ENCODE measurements at places on chromosomes 3 and 15. TPM values are rescaled to one million over a fixed set of nuclear protein-coding genes. Genes with fewer than 3 reads are reported as not detected.

Gene HDC
- not detected for total RNA-seq

Gene NFKBIZ
- total RNA-seq, result 27.4 TPM

Gene CPB1
- not detected for total RNA-seq

Gene CCDC13
- total RNA-seq, result 1.2 TPM

Gene ILDR1
- total RNA-seq, result not detected

GRCh38 chr3:39103791-39104552 lies 3.5 kb downstream of the GORASP1 start:
- DNase-seq, result no peak

DNA sequence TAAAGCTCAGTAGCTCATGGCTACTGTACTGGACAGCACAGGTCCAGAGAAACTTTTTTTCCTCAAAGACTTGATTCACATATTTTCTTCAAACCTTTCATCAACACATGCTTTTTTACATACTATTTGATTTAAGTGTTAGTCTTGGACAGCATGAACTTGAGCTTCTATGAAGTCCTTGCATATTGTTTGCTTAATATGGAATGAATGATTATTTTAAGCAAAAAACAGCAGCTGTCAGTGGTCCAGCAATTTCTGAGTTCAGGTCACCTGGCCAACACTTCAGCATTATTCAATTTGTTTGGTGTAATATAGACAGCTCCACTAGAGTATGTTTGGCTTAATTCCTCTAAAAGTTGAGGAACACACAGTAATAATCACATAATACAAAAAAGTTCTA lies 141.4 kb downstream of the PEX5L start:
- no peak for DNase-seq

DNA sequence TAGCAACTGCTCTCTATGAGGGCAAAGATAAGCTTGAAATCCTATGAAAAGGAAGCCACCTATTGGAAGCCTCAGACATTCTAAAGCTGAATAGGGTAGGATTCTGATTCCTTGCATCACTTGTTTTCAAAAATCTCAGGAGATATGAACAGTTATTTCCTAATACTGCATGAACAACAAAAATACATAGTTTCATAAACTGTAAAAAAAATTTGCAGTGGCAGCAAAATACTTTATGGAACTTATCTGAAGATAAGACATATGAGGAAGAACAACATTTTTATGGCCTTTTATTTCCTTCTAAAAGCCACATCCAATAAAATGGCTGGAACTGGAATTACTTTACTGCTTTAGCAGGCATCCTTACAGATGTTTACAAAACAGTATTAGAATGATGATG lies 29.9 kb downstream of the AP3S2 start:
- DNase-seq, result no peak

- no peak for DNase-seq
Observed at GRCh38 chr3:171487382-171487781, 27.2 kb upstream of the TNIK start.

DNA sequence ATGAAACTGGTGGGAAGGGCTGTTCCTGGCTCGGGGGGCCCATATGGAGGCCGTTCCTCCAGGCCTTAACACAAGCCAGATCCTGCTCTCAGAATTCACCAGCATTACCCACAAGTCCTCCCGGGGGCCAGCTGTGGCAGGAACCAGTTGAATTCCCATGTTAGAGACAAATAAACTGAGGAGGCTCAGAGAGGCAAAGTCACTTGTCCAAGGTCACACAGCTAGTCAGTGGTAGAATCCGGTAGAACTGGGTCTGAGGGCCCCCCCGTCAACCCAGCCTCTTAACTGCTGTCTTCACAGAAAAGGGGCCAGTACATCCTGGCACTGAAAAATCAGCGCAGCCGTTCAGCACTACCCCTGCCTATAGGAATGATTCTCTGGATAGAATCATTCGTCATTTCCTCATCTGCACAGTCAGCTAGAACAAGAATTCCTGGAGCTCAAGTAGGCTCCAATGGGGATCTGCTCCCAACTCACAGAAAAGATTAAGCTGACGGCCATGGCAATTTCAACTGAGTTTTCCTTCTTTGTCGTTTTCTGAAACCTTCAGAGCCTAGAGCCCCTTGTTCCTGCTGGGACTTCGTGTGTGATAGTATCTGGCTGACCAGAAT lies 12.2 kb upstream of the TSEN2 start:
- no peak for DNase-seq

DNA sequence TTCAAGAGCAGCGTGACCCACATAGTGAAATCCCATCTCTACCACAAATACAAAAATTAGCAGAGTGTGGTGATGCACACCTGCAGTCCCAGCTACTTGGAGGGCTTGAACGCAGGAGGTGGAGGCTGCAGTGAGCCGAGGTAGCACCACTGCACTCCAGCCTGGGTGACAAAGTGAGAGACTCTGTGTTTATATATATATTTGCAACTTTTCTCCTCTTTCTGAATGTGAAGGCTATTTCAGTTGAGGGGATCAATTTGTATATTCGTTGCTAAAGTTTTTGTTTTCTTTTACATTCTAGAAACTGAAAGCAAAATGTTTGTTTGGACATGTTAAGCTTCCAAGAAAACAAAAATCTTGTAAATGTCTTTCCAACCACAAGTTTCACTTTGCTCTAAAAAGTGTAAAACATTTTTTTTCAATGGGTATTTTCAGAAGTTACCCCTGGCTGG lies 29.8 kb upstream of the FAM98B start:
- no peak for DNase-seq

- no peak for DNase-seq
Observed at GRCh38 chr3:30643763-30644462, 37.5 kb downstream of the TGFBR2 start.

DNA sequence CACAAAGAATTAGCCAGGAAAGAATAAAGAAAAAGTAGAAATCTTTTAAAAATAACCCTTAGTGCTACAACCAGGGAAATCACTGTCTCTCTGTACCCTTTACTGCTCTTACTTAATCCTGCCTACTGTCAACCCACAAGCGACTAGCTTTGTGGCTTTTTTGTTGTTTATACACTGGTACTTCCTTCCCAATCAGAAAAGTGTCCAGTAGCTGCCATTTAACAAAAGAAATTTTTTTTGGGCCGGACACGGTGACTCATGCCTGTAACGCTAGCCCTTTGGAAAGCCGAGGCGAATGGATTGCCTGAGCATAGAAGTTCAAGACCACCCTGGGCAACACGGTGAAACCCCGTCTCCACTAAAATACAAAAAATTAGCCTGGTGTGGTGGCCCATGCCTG lies 13.8 kb upstream of the FAM219B start:
- peak; percentile 43 for DNase-seq

GRCh38 chr3:155704061-155704460 lies 40.8 kb downstream of the PLCH1 start:
- no peak for DNase-seq

- peak; percentile 32 for DNase-seq
Observed at GRCh38 chr3:58588030-58588614, 10.9 kb upstream of the FAM107A start.

DNA sequence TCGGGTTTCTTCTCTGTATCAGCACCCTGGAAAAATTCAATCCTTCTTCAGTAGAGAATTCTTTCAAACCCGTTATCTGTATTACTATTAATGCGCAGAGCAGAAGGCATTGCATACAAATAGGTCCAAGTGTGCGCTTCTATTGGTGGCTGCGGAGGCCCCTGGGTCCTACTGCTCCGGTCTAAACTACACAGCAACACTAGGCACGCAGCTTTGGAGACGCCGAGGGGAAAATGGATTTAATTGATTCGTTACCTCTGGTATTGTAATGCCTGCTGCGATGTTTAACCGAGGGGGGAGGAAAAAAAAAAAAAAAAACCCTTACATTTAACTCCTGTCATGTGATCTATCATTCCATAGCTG lies at the start of gene ROBO1:
Gene ROBO1, minus strand, starts transcription at position 94 of the 363 bp plus-strand sequence.
- no peak for DNase-seq
